ENCODE measurements at places on chromosomes 12 and 14. TPM values are rescaled to one million over a fixed set of nuclear protein-coding genes. Genes with fewer than 3 reads are reported as not detected.

Gene PRH2
- not detected for total RNA-seq

Gene OTX2
- total RNA-seq = 12.0 TPM

Gene GPR135
- total RNA-seq = 1.5 TPM

Gene PLA2G1B
- total RNA-seq = not detected
